Hepatocyte (in vitro differentiated cells): ENCODE measurements at places on chromosomes 4 and X.

- no peak for DNase-seq
These were observed 10.3 kb downstream of the HADH start for GRCh38 chr4:107999932-108000539.

GRCh38 chrX:45322820-45323219, 122.1 kb upstream of the DIPK2B start:
- no peak for DNase-seq

DNA sequence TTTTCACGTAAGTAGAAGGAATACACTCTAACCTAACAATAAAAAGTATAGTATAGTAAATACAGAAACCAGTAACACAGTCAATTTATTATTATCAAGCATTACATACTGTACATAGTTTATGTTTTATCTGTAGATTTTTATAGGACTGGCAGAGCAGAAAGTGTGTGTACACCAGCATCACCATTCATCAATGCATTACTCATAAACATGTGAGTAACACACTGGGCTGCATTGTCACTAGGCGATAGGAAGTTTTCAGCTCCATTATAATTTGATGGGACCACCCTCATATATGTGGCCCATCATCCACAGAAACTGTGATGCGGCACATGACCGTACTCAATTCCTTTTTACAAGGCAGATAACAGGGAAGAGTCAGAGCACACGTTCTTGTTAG, 137.8 kb upstream of the RBPJ start:
- DNase-seq, result no peak

DNA sequence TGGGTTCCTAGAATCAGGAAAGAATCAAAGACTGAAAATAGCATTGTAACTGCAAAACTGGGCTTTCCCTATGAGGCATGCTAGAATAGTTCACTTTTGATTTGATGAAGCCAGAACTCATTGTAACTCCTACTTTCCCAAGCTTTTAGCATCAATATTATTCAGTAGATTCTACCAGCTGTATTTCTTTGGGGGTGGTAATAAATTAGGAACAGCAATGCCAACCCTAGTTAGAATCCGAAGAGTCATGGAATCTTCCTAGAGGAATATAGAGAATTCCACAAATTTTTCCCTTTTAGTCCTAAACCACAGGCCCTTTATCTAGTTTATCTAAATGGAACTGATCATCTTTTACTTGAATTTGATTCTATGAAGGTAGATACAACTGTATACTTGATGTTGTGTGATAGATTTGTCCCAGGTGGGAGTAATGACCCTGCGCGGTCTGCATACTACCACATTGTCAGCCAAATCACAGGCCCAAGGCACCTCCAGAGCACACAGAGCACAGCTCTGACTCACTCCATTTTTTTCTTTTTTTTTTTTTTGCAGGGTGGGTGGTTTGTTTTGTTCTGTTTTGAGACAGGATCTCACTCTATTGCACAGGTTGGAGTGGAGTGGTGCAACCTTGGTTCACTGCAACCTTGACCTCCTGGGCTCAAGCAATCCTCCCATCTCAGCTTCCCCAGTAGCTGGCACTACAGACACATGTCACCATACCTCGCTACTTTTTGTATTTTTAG, 66.6 kb downstream of the EDNRA start:
- DNase-seq, result no peak

DNA sequence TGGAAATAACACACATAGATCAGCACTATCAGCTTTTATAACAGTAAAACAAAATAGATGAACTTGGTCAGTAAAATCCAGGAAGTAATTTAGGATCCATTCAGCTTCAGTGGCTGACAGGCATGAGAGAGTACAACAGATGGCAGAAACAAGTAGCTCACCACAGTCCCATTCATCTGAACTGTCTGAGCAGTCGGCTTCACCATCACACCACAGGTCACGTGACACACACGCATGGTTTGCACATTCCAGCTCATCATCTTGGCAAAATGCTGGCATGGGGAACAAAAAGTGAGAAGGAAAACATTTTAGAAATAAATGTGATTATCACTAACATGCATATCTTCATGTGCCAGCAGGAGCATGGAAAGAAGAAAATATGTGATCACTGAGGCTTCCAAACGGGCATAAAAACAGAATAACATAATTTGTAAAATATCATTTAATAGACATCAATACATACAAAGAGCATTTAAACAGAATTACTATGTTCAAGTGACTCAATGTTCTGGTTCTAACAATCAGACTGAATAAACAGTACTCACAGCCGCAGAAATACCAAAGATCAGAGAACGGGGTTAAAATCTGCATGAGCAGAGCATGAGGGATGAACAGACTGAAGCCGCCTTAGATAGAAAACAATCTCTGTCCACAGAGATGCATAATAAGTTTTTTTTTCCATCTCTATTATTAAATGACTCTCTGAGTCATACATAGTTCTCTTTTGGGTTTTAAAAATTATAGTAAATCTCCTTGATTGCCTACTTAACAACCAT, 158.1 kb downstream of the ATP10D start:
- DNase-seq, result no peak

DNA sequence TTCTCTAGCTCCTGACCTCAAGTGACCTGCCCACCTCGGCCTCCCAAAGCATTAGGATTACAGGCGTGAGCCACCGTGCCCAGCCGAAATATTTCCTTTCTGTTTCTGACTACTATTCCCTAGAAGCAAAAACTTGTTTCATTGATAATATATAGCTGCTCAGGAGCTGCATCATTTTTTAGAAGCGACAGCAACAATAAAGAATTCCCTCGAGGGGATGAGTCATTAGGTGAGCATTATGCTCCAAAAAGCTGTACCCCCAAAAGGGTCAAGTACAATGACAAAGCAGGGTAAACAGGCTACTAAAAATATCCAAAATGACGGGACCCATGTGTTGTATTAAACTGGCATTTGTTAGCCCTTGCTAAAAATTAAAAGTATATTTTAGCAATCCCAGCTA, 67.0 kb downstream of the RBM47 start:
- no peak for DNase-seq

GRCh38 chrX:17801431-17801830, 59.7 kb downstream of the RAI2 start:
- no peak for DNase-seq

- DNase-seq, result peak; percentile 37
These were observed 2.7 kb downstream of the TMEM165 start for GRCh38 chr4:55398461-55398860.

GRCh38 chr4:142264961-142265360, 581.1 kb downstream of the INPP4B start:
- peak; percentile 5 for DNase-seq

DNA sequence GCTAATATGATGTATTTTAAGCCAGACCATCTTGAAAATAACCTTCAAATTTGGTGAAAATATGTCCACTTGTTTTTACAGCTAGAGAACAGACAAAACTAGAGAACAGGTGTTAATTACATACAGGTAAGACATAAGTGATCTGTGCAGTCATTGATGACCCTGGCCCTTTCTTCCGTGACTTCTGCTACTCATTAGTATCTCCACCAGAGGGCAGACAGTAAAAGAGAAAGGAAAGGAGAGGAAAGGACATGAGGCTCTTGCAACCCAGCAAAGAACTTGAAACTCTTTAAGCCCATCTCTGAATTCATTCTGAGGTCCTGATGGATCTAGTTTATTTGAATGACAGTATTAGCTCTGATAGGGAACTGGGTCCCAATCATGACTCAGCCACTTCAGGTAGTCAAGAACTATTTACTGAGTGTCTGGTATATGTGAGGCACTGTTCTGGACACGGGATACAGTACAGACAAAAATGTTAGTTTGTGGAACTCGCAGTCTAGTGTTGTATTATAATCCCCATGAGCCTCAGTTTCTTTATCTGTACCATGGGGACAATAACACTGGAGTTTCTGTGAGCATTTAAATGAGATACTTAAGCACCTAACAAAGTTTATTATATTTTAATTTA, 121.0 kb upstream of the TEX13D start:
- peak; percentile 37 for DNase-seq

GRCh38 chr4:153067376-153067775, 131.3 kb downstream of the FHDC1 start:
- peak; percentile 85 for DNase-seq

DNA sequence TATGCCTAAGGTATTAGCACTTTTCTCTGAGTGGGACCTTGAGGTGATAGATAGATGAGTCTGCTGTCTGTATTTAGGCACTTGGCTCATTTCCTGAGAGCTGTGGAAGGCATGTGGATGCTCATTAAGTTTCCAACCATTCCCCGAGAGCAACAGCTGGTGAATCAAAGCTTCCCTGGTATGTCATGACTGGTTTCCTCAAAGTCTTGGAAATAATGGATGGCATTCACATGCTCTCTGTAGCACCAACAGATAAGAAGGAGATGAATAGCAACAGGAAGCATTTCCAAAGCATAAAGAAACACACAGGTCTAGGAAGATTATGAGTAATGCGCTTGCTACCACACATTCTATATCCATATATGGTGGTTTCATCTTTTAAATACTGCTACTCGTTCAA, 118.3 kb upstream of the ETNPPL start:
- no peak for DNase-seq

DNA sequence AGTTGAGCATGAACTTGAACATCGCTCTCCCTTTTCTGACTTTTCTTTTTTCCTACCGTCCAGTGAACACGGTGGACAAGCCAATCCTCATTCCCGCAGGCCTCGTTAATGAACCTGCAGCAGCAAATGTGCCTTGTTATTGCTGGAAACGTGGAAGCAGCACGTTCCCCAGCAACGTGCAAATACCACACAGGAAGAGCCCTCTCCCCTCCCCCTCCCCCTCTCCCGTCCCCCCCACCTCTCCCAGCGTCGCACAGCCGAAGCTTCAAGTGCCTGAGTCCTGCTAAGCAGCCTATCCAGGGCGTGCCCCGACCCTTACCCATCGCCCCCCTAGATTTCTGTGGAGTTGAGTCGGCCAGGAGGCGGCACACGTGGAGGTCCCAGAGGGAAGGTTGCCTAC, 219.9 kb downstream of the BCOR start:
- DNase-seq, result no peak

GRCh38 chr4:1910643-1911042, 39.5 kb downstream of the NSD2 start:
- peak; percentile 72 for DNase-seq

DNA sequence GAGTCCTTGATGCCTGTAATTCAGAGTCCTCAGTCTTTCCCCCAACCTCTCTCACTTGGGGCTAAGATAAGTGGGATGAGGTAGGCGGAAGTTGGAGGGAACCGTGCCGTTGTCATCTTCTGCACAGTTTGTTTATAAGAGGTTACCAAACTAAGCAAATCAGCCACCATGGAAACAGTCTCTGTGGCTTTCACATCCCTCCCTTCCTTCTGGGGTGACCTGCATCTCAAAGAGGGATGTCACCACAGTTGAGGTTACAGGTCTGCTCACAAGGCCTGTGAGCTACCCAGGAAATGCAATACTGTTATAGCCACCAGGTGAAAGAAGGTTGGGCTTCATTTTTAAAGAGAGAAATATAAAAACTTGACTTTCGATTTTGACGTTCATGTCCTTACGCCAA, 26.3 kb downstream of the RTL5 start:
- no peak for DNase-seq

- peak; percentile 23 for DNase-seq
These were observed 1.7 kb downstream of the PDGFRA start for GRCh38 chr4:54230484-54231418.

DNA sequence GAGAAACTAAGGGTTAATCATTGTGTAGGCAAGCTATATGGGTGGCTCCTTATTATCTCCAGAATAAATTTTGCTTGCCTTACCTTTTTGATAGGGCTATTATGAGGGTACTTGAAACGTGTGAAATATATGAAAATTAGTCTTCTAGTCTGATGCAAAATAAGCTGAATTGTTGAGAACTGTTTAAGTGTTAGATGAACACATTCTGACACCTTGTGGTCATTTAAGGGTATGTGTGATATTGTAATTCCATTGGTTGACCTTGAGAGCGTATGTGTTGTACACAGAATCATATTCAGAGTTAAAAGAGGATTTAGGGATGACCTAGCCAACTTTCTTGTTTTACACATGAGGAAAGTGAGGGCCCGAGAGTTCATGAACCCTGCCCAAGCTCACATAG, 44.6 kb upstream of the LINC00632 start:
- peak; percentile 13 for DNase-seq

GRCh38 chrX:104435249-104435648, 130.8 kb upstream of the IL1RAPL2 start:
- DNase-seq, result no peak

- DNase-seq, result no peak
These were observed 10.0 kb downstream of the HTRA3 start for GRCh38 chr4:8279321-8280157.

DNA sequence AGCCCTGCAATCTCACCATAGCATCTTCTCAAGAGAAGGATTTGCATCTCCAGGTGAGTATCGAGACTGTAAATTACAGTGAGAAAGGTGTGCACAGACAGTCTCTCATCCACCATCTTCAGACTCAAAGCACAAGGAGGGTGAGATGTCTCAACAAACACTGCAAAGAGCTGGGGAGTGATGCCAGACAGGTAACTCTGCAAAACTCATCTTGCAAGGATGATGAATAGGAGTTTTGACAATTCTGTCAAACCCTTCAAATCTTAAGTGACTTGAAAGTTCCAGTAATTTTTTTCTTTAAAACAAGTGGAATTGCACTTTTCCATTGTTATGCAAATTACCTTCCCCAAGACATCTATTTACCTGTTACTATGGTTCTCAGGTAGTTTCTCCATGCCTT, 277.2 kb upstream of the VCX3A start:
- DNase-seq, result no peak

GRCh38 chr4:84937381-84937977, 29.0 kb downstream of the WDFY3 start:
- DNase-seq, result no peak

GRCh38 chrX:2933125-2933900, 4.2 kb upstream of the ARSD start:
- DNase-seq, result no peak

- no peak for DNase-seq
These were observed 193.2 kb upstream of the KLF3 start for GRCh38 chr4:38470735-38471262.

- DNase-seq, result no peak
These were observed 51.5 kb downstream of the IL1RAPL1 start for GRCh38 chrX:28638775-28639174.

GRCh38 chr4:46196086-46196485, 72.2 kb upstream of the GABRG1 start:
- no peak for DNase-seq

- no peak for DNase-seq
These were observed 79.4 kb upstream of the HELT start for GRCh38 chr4:184938871-184939270.
